ENCODE measurements at places on chromosomes 13 and 19. TPM values are rescaled to one million over a fixed set of nuclear protein-coding genes. Genes with fewer than 3 reads are reported as not detected.

C5AR1 gene
- 1.3 TPM for total RNA-seq

CEACAM16 gene
- not detected for total RNA-seq

ZNF20 gene
- not detected for total RNA-seq

KLK10 gene
- 0.25 TPM for total RNA-seq

PIAS4 gene
- total RNA-seq = 12.5 TPM

RFPL4A gene
- 0.33 TPM for total RNA-seq

FPR1 gene
- not detected for total RNA-seq

TGFBR3L gene
- total RNA-seq = 1.7 TPM

PEX11G gene
- total RNA-seq = 1.7 TPM

POLRMT gene
- total RNA-seq = 92.0 TPM

CEACAM1 gene
- 1.4 TPM for total RNA-seq

JSRP1 gene
- 1.3 TPM for total RNA-seq

ZNF471 gene
- total RNA-seq = 0.08 TPM

BEST2 gene
- total RNA-seq = not detected

CLEC4G gene
- not detected for total RNA-seq

HIPK4 gene
- 0.26 TPM for total RNA-seq

DPP9 gene
- 76.1 TPM for total RNA-seq

CYP2A6 gene
- total RNA-seq = not detected

CD79A gene
- total RNA-seq = 1.1 TPM

ZNF541 gene
- not detected for total RNA-seq

KLHL1 gene
- not detected for total RNA-seq
